ENCODE measurements at places on chromosomes 1 and 21.

- DNase-seq: peak; percentile 77
These were observed 717 bp upstream of the BATF3 start for GRCh38 chr1:212700223-212700891.

- no peak for DNase-seq
These were observed 21.1 kb upstream of the IL22RA1 start for GRCh38 chr1:24164004-24164403.

- DNase-seq: no peak
These were observed 51.7 kb downstream of the GADD45A start for GRCh38 chr1:67736750-67737149.

GRCh38 chr1:114227059-114227458 is 73.4 kb upstream of the SYT6 start:
- DNase-seq: no peak

- DNase-seq: no peak
These were observed 33.6 kb downstream of the LMO4 start for GRCh38 chr1:87362063-87362833.

GRCh38 chr1:94702442-94702815 is 117.7 kb upstream of the SLC44A3 start:
- no peak for DNase-seq

DNA sequence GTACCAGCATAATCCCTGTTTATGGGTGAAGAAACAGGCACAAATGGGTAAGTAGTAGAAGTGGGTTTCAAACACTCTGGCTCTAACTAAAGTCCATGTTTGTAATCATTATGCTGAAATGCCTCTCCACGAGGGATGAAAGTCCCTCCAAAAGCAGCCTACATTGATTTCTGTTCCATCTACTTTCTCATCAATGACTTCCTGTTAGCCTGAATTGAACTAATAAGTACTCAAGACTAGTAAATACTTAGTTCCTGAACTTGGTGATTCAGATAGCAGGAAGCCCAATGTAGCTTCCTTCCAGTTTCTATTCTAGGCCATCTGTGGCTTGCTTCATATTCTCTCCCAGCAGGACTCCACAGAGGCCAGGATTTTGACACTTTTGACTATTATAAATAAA is 11.3 kb upstream of the BACH1 start:
- no peak for DNase-seq

GRCh38 chr1:109274533-109275476 is 8.1 kb downstream of the PSRC1 start:
- no peak for DNase-seq

- no peak for DNase-seq
These were observed 42.0 kb downstream of the SDC3 start for GRCh38 chr1:30866594-30866993.

GRCh38 chr21:15051644-15052458 is 12.9 kb downstream of the NRIP1 start:
- peak; percentile 50 for DNase-seq

- no peak for DNase-seq
These were observed 126.0 kb upstream of the CAMK1G start for GRCh38 chr1:209457401-209458125.

GRCh38 chr1:179080866-179081686 is 794 bp upstream of the TOR3A start:
- DNase-seq: peak; percentile 44

DNA sequence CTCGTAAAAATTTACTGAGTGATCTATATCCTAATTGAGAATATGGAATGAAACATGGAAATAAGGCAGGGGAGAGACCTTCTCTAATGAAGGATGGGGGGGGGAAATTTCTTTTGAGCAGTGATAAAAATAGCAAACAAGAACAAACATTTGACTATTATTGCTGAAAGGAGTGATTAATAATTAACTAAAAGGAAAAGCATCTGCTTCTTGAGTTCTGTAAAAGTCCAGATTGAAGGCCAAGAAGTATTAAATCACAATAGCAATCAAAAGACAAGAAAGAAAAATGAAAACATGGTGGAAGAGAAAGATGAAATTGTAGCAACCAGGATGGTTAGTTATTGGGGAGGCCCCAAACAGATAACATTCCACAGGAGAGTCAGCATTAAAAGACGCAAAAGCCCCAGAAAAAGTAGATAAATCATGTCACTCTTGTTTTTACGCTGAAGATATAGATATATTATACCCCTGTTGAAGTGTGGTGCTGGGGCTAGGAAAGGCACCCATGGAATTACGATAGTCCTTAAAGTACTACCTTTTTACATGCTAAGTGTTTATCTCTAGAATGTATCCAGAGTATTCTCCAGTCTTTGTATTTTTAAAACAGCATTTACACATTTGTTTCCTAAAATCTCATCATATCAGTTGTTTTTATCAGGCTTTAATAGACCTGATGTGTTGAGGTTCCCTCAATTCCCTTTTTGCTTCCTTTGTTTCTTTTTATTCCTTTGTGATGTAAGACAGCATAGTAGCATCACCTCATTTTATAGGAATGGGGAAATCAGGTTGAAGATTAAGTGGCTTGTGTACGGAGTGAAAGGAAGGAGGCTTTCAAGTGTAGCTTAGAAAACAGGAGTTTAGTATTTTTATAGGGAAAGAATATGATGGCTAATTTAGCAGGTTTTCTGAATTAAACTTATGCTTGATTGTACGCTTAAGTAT is 28.9 kb downstream of the DISP1 start:
- DNase-seq: no peak

DNA sequence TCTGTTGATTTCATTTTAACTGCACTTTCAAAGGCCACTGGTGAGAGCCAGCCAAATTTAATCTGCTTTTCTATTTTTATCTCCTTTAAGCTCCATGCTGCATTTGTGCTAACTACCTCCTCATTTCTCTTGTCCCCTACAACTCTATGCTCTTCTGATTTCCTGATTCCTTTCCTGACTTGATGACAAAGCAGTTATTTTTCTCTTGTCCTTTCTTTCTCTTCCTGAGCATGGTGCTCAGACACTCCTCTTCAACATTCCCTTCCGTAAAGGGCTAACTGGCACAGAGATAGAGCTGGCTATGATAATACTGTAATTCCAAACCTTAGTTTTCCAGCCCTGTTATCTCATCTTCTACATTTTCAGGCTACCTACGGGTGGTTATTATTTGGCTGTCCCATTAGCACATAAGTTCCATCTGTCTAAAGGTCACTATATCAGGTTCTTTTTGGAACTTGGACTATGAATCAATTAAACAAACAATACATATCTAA is 6.8 kb upstream of the BCAS2 start:
- no peak for DNase-seq

- peak; percentile 24 for DNase-seq
These were observed 587.3 kb downstream of the PTPRC start for GRCh38 chr1:199226163-199226562.

- DNase-seq: no peak
These were observed 8.1 kb upstream of the ACKR1 start for GRCh38 chr1:159196543-159196942.

GRCh38 chr1:114292194-114292593 is 138.5 kb upstream of the SYT6 start:
- DNase-seq: no peak

DNA sequence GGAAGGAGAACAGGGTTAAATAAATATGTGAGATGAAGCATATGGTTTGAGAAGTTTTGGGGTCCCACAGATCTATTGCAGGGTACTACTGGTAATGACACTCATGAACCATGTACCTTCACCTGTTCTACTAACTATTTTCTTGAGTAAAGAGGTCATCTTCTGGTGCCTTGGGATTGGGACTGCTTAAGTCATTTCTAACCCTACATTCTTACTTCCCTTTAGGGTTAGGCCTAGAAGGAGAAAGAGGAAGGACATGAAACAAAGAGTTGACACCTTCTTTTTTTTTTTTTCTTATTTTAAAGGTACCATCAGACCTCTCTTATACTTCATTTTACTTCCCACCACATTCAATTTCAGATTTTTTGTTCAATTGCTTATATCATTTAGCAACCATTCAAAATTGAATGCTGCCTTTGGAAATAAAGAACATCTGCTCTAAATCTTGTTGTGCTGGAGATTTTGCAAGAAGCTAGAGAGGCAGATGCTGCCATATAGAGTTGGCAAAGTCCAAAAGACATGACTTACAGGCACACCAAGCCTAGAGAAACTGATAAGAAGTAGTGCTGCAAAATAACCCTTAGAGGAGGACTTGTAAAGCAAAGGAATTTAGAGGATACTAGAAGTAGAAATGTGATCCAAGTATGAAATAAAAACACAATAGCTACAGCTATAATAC is 374.4 kb upstream of the ST6GALNAC5 start:
- DNase-seq: no peak

DNA sequence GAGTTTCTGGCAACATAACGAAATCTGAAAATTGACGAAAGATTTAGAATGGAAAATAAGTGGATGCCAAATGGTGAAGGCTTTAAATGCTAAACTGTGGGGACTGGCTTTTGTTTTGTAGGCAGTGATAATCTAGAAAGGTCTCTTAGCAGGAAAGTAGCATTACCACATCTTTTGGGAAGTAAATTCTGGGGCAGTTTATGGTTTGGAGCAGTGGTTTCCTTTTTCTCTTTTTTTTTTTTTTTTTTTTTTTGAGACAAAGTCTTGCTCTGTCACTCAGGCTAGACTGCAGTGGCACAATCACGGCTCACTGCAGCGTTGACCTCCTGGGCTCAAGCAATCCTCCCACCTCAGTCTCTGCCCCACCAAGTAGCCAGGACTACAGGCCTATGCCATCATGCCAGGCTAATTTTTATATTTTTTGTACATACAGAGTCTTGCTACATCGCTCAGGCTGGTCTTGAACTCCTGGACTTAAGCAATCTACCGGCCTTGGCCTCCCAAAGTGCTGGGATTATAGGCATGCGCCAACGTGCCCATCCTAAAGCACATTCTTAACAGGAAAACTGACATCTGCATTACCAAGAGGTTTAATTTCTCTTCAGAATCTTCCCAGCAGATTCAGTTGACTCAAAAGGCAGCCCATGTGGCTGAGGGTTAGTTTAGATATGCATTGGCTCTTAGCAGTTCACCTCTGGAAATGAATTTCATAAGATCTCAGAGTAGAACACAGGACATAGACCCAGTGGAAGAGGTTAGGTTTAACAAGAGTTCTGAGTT is 32.9 kb downstream of the C21orf91 start:
- DNase-seq: no peak

DNA sequence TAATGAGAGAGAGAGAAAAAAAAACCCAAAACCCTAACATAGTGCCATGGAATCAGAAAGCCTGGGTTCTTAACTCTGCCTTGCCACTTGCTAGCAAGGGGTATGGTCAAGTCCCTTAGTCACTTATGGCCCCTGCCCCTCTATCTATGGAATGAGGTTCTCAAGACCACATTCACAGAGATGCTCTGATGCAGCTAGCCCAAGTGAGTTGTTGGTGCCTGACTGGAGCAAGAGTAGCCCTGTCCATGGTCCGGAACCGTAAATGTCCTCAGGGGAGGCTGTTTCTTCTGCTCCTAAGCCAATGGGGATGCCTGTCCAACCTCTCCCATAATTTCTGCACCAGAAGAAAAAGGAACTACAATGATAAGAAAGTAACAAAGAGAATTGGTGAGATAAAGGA is 56.8 kb downstream of the CSMD2 start:
- DNase-seq: no peak

- DNase-seq: no peak
These were observed 50.2 kb downstream of the LRRC8D start for GRCh38 chr1:89870998-89871397.

- DNase-seq: no peak
These were observed 18.1 kb downstream of the ALDH9A1 start for GRCh38 chr1:165680303-165680702.

DNA sequence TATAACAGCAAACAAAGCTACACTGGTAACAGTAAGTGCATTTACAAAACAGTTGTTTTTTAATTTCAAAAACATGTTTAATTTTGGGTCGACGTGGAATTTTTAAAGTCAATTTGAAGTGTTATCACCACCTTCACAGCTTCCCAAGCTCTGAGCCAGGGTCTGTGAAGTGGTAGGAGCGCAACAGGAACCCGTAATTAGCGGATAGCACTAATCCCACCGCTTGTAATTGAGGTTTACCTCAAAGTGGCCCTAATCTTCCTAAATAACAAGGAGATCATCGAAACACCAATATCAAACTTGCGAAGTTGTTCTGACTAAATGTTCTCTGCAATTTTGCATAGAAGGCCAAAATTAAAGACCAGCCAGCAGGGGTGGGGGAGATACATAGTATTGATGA is 18.8 kb downstream of the LBR start:
- DNase-seq: no peak

DNA sequence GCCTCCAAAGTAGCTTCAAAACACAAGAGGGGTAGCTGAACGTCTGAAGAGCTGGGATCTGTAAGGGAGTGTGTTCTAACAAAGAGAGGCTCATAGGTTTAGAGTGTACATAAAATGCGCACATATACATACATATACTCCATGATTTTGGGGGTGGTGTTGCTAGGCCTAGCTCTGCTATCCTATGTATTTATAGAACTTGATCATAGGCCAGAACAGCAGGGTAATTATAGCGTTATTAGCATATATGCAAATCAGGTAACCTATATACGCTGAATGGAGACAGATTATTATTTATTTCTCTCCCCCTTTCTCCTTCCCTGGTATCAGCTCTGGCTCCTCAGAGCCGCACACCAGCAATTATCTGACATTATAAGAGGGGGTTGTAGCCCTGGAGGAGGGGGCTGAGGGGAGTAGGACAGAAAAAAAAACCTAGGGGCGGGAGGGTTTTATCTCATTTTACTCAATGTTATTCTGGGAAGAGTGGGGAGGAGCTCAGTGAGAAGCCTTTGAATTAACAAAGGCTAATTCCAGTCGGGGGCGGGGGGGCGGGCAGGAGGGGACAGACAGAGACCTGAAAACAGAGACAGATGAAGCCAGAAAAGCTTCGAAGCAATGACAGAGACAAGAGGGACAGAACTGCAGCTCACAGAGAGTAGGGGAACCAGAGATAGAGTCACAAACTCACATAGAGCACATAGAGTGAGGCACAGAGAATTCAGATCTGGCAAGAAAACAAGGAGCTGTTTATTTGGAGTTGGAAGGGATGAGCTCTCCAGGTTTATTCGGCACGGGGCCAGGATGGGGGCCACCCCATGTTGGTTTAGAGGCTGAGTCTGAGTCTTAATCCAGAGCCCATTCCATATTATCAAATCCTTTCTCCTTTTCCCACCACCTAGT is 63.0 kb downstream of the RHBG start:
- DNase-seq: no peak

- DNase-seq: no peak
These were observed 101.2 kb upstream of the IRF2BP2 start for GRCh38 chr1:234710936-234711724.

DNA sequence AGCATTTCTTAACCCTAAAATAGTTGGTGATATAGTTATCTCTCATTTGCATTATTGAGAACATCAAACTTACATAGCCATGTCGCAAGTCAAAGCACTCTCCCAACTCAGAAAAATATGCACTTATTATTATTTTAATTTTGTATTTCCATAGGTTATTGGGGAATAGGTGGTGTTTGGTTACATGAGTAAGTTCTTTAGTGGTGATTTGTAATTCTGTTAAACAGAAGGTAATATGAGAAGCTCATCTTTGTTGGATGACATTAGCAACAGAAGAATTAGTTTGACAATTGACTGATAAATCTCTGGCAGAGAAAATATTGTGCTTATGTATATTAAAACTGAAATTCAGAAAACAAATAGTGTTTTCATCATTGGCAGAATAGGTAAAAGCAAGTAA is 154.8 kb downstream of the NFIA start:
- no peak for DNase-seq

Measured in GM20000 (cell line).